ENCODE measurements at places on chromosomes 5 and 9.

DNA sequence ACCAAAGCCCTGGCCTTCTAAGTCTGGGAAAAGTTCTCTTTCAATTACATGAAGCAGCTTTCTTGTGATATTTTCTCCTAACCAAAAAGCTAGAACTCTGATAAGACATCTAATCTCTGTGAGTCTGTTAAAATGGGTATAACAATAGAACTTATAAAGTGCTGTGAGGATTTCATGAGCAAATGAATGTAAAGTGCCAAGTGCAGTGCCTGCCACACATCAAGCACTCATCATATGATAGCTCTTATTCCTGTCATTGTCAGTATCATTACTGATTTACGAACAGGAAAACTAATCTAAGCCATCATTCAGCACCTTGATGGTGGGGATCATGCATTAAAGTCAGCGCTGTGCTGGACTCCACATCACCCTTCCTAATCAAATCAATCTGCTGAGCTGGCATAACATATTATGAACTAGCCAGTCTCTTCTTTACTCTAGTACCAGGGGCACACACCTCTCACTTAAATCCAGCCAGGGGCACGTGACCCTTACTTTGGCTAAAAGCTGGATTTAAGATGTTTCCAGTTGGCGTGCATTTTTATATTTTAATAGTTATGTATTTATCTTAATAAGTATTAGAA lies 37.3 kb downstream of the YIPF5 start:
- DNase-seq: no peak

- DNase-seq: no peak
These were observed 409 bp upstream of the COX7C start for GRCh38 chr5:86617309-86617755.

DNA sequence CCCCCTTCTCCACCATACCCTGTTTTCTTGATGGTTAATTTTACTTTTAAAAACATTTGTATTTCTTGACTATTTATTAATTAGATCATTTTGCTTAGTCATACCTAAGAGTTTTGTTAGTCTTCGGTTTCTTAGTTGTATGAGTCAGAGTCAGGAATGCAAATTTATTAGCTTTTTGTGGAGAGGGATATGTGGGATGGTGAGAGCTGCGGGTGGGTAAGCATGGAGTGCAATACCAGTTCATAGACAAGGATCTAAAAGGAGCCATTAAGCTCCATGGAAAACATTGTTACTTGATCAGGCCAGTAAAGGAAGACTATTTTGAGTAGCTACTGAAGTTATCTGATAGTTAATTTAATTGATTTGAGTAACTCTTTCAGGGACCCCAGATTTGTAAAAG lies 77.5 kb downstream of the ZSWIM6 start:
- DNase-seq: no peak

DNA sequence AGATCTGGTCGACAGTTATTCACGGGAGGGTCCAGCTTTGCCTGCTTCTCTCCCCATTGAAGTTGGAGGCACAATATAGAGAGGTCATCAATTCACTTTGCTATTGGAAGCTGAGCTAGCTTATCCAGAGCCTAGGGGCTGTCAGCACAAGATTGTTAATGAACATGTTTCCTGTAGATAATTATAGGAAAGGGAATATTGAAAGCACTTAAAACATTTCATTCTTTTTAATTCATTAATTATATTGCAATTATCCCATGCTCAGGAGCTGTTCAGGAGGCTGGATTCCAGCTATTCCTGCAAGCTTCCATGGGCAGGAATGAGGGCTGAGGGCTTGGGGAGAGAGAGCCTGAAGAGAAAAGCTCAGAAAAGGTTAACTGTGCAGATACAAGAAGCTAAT lies 153.1 kb upstream of the BRINP1 start:
- no peak for DNase-seq

GRCh38 chr9:5388026-5388819 lies 48.5 kb upstream of the RLN1 start:
- no peak for DNase-seq

- DNase-seq: no peak
These were observed 282.4 kb upstream of the RPS23 start for GRCh38 chr5:82560561-82560960.

DNA sequence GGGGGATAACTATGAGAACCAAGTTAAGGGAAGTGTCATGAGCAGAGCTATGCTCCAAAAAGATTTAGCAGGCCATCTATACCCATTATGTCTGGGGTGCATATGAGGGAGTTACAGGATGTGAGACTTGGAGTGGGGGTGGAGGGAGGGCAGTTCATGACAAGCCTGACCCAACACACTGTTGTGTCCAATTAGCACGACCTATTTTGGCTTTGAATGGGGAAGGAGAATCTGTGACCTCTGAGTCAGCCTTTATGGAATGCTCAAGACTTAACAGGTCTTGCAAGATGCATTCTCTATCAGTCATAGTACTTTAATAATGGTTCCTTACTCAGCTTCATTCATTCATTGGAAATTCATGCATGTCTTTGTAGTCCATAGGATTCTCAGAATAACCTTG lies 71.7 kb downstream of the GRIA1 start:
- DNase-seq: no peak

GRCh38 chr5:2207416-2208238 lies 324.9 kb upstream of the IRX4 start:
- DNase-seq: no peak

GRCh38 chr5:36279054-36279698 lies 22.5 kb downstream of the RANBP3L start:
- DNase-seq: no peak

DNA sequence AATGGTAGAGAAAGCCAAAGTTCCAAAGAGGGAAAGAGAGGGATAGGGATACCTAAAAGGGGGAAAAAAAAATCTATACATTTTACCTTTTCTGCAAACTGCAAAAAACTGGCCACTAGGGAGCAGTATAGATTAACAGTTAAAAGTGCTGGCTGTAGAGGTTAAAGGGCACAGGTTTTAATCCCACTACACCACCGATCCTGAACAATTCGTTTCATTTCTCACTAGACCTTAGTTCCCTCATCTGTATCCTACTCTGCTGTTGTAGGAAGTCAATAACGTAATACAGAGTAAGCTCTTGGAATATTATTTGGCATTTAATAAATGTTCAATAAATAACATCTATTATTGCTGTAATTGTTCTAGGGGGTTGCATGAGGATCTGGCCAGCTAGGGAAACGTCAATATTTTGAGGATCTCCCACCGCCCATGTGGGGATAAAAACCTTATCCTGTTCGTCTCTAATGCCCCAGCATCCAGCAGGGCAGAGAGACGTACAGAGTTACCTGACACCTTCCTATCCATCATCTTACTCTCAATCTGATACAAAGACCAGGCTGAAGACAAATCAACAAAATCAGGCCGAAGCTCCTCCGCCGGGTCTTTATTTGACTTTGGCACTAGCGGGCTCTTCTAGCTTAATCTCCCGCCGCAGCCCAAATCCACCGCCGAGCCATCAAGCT lies 757 bp downstream of the CDC26 start:
- no peak for DNase-seq

DNA sequence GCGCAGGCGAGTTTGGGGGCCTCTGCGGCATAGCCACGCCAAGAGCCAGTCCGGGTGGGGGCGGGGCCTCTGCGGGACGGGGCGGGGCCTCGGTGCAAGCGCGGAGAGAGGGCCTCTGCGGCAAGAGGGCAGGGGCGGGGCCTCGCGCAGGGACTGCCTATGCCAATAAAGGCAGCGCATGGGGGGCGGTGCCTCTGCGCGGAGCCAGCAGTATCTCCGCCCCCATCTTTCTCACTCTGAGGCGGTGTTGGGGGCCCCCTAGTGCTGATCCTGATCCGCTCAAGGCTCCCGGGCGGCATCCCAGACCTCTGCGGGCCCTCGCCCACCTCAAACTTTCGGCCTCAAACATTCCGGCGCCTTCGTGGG lies 9.2 kb upstream of the GPRIN1 start:
- DNase-seq: no peak

DNA sequence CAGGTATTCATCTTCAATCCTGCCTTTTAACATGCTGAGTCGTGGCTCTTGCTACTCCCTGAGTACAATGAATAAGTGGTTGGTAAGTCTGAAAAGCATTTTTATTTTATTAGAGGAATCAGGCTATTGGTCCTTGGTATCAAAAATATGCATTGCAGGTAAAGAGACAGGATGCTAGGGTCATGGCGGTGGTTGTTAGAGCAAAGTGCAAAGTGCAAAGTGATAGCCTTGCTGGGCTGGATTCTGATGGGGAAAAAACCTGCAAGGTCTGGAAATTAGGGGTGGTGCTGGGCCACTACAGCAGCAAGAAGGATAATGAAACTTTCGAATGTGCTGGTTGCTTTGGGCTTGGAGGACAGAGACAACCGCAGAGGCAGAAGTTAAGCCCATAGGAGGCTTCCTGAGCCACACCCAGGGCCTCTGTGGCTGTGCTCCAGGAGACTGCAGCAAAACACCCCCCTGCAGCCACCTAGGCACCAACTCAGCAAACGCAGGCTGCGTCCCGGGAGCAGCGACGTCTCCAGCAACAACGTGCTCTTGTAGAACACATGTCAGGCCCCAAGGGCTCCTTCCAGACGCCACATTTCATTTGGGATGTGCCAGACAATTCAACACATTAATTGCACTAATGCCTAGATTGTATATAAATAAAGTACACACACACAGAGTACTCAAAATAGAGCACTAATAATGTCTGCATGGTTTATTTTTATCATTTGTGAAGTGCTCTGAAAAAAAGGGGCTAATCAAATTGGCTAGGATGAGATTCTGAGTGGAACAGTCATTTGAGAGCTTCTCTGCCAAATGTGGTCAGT lies 149.8 kb upstream of the RAPGEF1 start:
- no peak for DNase-seq

DNA sequence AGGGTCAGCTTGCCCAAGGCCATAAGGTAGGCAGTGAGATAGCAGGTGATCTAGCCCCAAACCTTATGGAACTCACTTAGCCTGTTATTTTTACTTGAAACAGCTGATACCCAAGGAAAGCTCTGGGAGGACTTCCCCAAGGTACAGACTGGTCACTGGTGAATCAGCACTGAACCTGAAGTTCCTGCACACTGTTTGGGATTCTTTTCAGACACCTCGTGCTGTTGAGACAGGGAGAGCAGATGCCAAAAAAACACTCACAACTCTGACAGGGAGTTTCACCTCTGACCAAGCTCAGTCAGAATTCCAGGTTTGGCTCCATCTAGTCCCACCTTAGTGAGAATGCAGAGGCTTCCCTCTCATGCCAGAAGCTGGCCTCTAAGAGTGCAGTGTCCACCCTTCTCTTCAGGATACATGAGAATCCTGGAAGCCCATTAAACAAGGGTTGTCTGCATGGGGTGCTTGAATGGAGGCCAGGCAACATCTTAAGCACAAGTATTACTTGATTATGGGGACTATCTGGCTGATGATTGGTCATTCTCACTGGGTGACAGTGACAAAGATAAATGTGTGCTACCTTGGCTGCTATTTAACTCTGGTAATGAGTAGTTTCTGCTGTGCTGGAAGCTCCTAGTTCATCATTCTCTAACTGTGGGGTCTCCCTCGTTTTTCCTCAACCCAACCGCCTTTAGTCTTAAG lies 122.8 kb upstream of the SLIT3 start:
- DNase-seq: no peak

- no peak for DNase-seq
These were observed 412.8 kb upstream of the PTGER4 start for GRCh38 chr5:40266952-40267351.

- DNase-seq: no peak
These were observed 36.4 kb downstream of the PIK3R1 start for GRCh38 chr5:68251804-68252522.

DNA sequence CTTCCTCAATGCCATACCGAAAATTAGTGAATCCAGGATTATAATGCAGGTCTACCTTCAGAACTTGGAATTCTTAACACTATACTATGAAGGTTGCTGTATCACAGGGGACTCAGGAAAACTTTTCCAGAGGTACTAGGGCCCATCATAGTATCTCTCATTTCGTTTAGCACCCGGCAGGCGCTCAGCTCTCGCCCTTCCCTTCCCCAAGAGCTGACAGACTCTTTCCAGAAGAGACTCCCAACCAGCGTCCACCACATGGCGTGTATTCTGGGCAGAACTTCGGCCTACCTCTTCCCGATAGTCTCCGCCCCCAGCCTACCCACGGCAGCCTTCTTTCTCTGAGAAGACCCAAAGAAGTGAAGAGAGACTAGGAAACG lies 271 bp downstream of the NOL8 start:
- DNase-seq: no peak

- DNase-seq: no peak
These were observed 68.9 kb downstream of the RASEF start for GRCh38 chr9:82993856-82994605.

DNA sequence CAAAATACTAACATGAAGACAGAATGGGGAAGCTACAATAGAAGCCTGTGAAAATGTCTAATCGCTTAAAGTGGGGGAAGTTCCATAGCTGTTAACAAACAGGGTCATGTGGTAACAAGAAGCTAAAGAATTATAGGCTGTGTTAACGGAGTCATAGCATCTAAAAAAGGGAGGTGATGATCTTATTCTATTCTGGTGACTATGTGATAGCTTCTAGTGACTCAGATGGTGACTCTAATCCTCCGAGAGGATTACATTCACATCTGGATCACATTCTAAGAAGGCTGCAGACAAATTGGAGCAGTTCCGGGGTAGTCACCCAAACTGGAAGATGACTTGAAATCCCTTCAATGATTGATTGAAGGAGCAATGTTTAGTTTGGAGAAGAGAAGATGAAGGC lies 142.1 kb downstream of the LIFR start:
- DNase-seq: no peak

- no peak for DNase-seq
These were observed 84.3 kb upstream of the SMC2 start for GRCh38 chr9:104009826-104010225.

DNA sequence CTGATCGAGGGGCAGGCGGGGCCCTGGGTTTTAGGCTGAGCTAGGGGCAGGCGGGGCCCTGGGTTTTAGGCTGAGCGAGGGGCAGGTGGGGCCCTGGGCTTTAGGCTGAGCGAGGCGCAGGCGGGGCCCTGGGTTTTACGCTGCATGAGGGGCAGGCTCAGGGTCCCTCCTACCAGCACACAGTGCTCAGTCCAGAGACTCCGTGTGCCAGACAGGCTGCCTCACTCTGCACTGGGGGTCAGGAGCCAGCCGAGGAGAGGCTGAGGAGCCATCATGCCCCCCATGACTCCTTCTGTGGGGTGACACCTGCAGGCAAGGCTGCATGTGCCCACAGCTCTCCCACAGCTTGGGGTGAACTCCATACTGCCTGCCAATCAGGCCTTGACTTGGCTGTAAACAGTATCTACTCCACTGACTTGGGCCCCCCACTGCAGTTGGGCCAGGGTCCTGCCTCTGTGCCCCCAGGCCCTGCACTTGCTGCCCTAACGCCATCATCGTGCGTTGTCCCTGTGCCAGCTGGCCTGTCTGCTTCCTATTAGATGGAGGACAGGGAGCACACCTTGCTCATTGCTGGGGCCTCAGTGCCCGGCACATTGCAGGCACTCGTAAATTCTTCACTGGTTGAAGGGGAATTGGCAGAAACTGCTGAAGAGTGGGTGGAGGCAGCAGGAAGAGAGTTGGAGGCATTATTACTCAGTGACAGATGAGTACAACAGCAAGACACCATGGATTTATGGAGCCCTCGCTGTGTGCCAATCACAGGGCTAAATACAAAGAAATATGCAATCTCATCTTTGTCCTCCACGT lies 78.6 kb downstream of the AMBP start:
- no peak for DNase-seq

Measured in cortex of kidney (tissue), 1 donor.